Activated T-helper 2 cell treated with anti-CD3 and anti-CD28 coated beads, Interferon-gamma antibody, Interleukin-2, Interleukin-4, amounts not matched to agents 10 μg/mL and 5 μg/mL and 100 μg/mL, durations not matched to agents 14 hours and 24 hours and 36 hours (primary cell): ENCODE measurements at places on chromosomes 13 and 19. TPM values are rescaled to one million over a fixed set of nuclear protein-coding genes. Genes with fewer than 3 reads are reported as not detected.

PLIN5 gene
- 0.27 TPM in 1 of 2 replicates, not detected in the other for total RNA-seq

DNA sequence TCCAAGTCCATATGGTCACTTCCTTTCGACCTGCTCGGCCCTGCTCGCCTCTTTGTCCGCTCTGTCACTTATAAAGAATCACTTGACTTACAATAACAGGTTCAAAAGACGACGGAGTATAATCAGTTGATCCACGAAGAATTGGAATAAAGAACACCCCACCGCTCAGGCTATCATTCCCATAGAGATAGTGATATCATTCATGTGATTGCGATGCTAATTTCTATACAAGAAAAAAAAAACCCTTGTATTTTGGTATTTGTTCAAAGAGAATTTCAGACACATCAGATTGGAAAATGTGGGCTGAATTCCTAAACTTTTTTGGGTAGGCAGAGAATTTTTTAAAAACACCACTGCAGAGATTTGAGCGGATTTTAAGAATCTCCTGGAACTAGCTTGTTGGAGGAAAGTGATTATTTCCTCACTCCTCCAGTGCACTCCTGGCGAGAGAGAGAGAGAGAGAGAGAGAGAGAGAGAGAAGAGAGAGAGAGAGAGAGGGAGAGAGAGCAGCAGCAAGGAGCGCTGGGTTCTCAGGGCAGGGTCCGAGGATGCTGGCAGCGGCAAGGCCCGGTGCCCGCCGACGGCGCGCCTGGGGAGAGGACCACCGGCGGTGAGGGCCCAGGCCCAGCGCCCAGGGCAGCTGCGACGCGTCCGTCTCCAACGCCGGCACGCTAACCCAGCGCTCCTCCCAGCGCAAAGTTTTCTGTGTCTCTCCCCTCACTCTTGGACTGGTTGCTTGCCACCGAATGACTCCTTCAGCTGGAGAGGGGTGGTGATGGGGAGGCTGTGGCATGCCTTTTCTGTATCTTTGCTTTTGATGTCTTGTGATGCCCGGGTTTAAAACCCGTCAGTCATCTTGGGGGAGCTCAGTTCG lies 149.0 kb upstream of the ZNF536 start:
- no peak for DNase-seq

DNA sequence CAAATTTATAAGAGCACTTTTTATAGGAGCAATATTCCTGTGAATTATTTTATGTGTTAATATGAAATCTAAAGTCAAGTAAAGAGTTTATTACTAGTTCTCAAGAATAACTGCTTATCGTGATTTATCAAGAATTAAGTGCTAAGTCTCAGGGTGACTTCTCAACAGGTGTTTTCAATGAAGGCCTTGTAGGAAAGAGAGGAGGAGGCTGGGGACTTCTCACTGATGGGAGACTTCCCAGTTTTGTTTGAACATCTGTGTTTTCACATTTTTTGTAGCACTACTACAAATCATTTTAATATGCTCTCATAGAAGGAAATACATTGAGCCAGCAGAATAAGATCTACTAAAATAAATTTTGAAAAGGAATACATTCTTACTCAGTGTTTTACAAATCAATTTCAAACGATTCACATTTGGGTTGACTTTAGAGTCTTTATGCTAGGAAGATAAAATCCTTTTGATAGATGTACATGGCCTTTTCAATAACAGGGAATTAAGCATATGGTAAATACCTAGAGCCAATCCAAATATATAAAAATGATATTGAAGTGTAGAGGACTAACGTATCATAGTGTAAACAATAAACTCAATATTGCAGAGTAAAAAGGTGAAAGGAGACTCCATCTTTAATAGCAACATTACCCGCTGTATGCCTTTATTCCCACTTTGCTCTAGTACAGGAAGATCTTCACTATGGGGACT lies 6.8 kb downstream of the PCDH17 start:
- no peak for DNase-seq

MEDAG gene
- total RNA-seq = not detected in 2 replicates

ZNF823 gene
- total RNA-seq = 3.6 TPM in 2 replicates

DNA sequence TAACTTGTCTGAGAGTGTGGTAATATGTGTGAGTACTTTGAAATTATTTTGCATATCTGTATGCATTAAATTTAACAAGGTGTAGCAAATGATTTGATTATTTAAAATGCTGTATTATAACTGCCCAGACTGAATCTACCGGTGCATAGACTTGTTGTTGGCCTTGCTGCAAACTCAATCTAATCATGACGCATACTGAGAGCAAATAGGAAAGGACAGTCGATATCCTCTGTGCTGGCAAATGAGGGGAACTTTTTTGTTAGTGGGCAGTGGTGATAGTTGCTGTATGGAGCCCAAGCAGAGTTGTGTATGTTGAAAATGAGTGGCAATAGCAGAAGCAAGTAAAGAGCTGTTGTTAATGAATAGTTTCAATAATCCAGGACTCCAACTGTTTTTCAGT lies 127.4 kb downstream of the LMO7 start:
- no peak for DNase-seq

DNA sequence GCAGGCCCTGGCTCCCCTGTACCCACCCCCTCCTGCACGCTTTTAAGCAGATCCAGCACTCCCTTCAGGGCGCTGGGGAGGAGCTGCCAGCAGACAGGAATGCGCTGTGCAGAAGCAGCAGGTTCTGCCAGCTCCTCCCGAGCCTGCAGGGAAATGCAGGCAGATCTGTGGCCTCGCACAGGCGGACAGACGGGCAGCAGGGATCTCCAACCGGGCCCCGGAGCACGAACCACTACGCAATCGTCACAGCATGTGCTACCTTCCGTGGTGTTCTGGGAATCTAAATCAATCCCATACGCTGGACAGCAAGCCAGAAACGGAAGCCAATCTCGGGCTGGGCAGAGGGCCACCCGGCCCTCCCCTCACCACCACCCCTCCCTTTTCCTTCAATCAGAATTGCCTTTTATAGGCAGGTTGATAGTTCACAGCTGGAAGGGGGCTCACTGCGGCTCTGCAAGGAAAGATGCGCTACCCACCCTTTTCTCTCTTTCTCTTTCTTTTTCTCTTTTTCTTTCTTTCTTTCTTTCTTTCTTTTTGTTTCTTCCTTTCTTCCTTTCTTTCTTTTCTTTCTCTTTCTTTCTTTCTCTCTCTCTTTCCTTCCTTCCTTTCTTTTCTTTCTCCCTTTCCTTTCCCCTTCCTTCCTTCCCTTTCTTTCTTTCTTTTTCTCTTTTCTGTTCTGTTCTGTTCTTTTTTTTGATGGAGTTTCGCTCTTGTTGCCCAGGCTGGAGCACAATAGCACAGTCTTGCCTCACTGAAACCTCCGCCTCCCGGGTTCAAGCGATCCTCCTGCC lies 99.9 kb downstream of the GNG7 start:
- DNase-seq = no peak

PNMA8B gene
- total RNA-seq = not detected in 2 replicates

ADAMTSL5 gene
- 4.9 and 6.4 TPM in 2 replicates for total RNA-seq

GRCh38 chr19:51439021-51439465 lies 19.2 kb downstream of the SIGLEC8 start:
- peak; percentile 46 for DNase-seq

GRCh38 chr13:28353679-28354078 lies 141.2 kb downstream of the FLT1 start:
- no peak for DNase-seq

DNA sequence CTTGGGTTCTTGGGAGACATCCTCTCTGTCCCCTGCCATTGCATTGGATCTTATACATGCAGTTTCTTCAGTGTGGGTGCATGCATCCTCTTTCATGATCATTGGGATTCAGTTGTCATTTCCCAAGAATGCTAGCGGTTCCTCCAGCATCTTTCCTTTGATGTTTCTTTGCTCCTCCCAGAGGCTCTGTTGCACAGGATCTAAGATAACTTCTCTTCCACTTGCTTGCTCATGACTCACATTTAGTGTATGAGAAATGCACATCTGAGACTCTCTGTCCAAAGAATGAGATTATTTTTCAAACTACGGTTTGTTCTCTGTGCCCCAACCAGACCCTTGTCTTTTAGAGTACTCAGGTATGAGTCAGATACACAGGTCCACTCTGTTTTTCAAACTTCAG lies 197.1 kb downstream of the NDFIP2 start:
- no peak for DNase-seq

TEX29 gene
- total RNA-seq = 0.46 and 0.51 TPM in 2 replicates

DNA sequence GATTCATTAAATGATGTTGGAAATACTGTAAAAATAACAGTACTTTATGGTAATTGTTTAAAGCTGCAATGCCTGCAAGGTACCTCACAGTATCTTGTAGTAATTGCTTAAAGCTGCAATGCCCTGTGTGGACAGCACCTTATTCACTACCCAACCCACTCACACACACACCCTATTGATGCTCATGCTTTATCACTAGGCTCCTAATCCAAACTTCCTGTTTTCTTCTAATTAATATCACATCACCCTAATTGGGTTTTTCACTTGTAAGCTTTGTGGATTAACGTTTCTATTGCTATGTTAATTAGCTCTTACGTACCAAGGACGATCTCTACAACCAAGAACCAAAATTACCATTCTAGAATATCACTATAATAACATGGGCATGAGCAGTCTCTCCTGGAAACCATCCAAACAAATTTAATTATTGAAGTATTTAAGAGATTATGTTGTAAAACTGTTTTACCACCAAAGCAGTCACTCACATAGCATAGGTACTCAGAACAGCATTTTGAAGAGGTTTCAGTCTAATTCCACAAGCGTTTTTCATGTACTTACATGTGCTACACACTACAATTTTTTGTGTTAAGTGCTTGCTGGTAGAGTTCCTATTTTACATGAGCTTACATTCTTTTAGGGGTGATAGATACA lies 303.8 kb downstream of the PCDH9 start:
- no peak for DNase-seq

DNA sequence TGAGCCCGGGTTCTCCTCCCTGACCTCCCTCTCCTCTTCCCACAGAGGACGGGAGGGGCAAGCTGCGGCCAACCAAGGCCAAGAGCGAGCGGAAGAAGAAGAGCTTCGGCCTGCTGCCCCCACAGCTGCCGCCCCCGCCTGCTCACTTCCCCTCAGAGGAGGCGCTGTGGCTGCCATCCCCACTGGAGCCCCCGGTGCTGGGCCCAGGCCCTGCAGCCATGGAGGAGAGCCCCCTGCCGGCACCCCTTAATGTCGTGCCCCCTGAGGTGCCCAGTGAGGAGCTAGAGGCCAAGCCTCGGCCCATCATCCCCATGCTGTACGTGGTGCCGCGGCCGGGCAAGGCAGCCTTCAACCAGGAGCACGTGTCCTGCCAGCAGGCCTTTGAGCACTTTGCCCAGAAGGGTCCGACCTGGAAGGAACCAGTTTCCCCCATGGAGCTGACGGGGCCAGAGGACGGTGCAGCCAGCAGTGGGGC lies 162.2 kb downstream of the KDM4B start:
- DNase-seq = no peak

GRCh38 chr19:13621413-13621812 lies 115.1 kb upstream of the CACNA1A start:
- DNase-seq = no peak

- DNase-seq = peak; percentile 79
Observed at GRCh38 chr19:3132971-3133792, 2.7 kb upstream of the GNA15 start.

DNA sequence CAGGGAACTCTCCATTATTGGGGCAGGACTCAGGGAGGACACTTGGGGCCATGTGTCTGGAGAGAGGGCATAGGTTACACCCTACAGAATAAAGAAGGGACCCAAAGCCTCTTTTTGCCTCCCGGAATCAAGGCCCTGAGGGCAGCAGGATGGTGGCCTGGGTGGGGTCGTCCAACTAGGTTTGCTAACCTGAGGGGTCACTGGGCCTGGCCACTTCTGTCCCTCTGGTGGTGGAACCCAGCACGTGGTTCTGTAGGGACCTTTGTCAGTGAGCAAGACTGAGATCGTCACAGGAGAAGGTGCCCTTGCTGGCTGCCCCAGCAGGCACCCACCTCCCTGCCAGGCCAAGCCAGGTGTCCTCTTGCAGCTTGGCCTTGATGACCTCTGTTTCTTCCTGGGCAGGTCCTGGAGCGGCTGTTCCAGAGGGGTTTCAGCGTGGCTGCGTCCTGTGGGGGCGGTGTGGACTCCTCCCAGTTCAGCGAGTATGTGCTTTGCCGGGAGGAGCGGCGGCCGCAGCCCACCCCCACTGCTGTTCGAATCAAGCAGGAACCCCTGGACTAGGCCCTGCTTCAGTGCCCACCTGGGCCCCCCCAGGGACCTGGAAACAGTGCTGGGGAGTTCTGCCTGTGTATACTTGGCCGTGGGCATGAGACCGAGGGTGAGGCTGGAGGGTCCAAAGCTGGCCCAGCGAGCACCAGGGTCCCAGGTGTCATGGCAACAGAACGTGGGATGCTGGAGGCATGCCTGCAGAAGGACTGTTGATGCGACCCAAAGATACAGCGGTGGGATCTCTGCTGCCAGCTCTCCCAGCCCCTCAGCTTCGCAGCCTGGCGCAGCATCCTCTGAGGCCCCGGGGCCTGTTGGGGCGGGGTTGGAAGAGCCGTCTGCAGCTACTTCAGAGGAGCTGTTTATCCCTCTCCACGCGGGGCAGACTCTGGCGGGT lies 16.0 kb downstream of the KCTD15 start:
- DNase-seq = no peak

RFPL4A gene
- total RNA-seq = not detected in 2 replicates

GRCh38 chr19:3503036-3503572 lies 2.6 kb upstream of the DOHH start:
- DNase-seq = no peak

DNA sequence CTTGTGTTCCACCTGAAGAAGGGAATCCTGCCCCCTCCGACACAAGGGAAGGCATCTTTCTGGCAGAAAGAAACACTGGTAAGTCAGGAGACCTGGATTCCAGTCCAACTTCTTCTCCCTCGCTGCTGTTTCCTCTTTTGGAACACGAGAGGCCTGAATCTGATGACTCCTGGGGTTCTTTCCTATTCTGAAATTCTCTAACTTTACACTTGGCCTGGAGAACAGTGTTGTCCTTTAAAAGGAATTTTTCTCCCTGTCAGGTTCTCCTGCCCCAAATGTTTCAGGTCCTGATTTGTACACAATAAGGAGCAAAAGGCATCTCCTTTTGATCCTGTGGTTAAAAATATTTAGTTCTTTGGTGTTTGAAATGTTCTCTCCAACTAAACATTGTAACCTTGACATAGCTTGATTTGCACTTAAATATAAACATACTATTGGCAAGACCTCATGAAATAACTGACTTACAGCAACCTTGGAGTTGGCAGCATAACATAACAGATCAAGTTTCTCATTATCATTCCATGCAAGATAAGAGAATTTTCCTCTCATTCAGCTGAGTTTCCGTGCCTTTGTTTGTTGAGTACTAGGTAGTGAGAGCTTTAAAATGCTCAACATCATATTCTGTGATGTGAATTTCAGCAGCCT lies 244.8 kb downstream of the COG6 start:
- no peak for DNase-seq

- no peak for DNase-seq
Observed at GRCh38 chr13:79289571-79289970, 116.5 kb downstream of the RBM26 start.
